GM12891 (cell line): ENCODE measurements at places on chromosomes 11 and 22.
A peak's percentile ranks its signal among the peaks of the same experiment; 100 is the strongest.

DNA sequence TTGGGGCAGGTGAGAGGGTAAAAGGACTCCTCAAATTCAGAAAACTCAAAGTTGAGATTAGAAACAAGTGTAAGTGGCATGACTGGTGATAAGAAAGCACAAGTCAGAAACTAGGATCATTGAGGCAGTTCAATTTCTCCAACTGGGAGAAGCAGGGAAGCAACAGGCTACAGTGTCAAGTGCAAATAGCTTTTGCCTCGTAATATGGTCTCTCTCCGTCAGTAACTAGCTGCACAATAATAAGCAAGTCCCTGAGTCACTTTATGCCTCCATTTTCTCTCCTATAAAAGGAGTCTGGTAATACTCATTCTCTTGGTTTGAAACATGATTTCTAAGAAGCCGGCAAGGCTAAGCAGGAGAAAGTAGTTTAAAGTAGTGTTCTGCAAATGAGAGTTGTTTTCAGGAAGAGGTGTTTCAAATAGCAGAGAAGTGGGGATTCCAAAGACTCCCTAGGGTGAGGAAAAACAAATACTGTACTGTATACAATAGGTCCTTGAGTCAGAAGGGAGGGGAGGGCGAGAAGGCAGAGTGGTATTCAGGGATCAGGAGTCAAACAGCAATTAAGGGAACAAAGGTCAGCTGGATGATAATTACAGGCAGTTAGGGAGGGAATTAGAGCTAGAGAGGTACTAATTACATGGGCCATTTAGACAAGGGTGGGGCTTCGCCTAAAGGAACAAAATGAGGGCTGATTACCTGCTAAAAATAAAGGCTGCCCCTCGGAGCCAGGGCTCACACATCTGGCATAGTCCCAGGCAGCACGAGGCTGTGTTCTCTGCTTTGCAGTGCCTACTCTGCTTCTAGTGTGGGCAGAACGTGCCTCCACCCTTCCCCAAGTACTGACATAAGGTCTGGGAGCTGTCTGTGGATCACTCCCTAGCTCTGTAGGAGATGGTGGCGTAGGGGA lies 96.0 kb upstream of the BDNF start:
- DNase-seq, result no peak

- DNase-seq, result no peak
Observed at GRCh38 chr22:36102995-36103394, 57.6 kb downstream of the APOL3 start.

- DNase-seq, result peak; percentile 26
Observed at GRCh38 chr11:83061883-83062282, 9.8 kb downstream of the RAB30 start.

DNA sequence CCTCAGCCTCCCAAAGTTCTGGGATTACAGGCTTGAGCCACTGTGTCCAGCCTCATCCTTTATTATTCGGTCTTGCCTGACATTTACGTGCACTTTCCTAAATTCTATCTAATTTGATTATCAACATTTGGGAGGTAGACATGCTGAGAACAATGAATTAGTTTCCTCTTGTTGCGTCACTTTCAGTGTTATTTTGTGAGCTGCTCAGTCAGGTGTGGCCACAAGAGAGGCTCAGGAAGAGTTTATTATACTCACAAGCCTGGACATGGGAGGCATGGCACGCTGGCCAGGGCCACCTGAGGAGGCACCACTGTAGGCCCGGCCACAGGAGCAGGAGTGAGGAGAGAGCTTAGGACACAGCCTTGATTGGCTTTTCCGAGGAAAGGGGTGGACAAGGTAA lies 59.7 kb upstream of the RBFOX2 start:
- DNase-seq, result no peak

DNA sequence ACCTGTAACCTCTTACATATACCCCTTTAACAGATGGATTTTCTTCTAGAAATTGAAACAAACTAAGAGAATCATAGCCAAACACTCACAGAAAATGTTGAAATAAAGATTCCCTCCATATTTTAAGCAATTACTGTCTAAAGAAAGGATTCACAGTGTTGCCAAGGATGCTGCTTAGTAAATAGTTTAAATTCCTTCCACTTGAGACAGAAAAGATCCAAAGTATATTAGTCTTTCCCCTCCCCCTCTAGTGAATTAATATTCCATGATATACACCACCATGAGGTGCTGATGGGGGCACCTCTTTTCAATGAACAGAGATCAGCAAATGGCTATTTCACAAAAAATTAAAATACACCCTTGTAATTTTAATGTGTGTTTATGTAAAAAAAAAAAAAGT lies 186.8 kb downstream of the SOX6 start:
- no peak for DNase-seq

DNA sequence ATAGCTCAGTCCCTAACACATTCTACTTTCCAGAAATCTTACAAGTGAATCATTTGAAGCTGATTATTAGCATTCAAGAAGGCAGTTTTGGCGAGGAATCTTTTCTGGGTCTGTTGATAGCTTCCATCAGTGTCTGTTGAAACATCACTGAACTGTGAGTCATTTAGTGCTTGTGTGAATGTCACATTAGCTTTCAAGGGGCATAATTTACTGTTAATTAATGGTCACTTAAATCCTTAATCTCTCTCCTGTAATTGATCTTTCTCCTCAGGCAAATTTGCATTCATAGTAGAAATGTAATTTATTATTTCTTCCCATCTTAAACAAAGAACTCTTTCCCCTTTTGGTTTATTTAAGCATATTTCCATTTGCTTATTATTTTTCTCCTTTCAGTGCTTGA lies 2.6 kb downstream of the HTR3B start:
- DNase-seq, result no peak

- DNase-seq, result no peak
Observed at GRCh38 chr11:19604679-19605375, 107.8 kb upstream of the NAV2 start.

DNA sequence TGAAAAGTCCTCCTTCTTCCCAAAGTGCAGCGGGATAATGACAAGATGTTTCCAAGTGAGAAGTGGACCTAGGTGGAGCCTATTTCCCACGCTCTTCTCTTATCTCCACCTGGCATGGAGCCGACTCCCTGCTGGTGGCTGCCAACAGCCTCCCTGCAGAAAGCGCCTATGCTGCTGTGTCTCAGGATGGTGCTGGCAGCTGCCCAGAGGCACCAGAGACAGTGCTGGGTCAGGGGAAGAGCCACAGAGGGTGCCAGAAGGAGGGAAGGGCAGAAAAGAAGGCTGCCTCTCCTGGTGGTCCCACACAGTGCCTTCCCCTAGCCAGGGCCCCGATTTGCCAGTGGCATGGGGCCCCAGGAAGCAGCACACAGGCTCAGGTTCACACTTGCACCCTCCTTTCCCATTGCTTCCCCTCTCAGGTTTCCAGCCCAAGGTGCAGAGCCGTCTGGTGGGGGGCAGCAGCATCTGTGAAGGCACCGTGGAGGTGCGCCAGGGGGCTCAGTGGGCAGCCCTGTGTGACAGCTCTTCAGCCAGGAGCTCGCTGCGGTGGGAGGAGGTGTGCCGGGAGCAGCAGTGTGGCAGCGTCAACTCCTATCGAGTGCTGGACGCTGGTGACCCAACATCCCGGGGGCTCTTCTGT lies 19.0 kb downstream of the CD5 start:
- no peak for DNase-seq

DNA sequence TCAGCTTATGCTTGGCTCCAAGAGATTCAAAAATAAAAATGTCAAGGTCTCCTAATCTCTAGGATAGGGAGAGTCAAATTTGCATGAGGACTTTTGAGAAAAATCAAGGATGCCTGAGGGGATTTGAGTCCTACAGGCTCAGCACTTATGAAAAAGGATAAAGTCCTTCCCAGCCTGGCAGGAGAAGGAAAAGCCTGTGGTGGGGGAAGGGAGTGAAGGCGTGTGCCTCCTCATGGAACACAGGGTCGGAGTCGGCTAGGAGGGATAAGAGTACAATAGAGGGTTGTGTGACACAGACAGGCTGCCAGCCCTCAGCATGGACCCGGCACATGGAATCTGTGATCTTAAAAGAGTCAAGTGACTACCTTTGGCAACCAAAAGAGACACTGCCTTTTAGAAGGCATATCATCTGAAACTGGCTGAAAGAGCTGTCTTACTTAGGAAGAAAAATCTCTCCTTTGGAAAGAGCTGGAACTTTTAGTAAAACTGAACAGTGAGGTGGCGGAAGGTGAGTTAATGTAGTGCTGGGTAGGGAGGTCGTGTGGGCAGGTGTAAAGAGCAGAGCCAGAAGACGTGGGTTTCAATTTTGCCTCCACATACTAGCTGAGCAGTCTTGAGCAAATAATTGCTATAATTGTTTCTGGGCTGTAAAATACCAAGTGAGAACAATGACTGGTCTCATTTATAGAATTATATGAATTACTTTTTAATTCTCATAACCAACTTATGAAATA lies 58.8 kb upstream of the RDX start:
- DNase-seq, result no peak

- no peak for DNase-seq
Observed at GRCh38 chr11:2945031-2945756, 16.0 kb upstream of the PHLDA2 start.

DNA sequence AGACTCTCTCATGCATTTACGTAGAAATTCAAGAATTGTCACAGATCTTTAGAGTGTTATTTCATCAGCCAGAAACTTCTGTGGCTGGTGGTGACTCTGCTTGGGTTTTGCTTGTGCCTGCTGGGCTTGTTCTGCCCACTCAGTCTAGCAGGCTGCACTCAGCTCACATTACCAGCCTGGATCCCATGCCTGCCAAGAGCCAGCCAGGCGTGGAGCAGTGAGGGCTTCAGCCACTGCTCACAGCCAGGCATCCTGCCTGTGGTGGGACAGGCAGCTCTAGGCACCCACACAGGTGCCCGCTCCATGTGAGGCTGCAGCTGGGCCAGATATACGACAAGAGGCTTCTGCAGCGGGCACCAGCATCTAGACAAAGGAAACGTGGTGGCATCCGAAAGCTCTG lies 1213.3 kb upstream of the RAG2 start:
- DNase-seq, result no peak

DNA sequence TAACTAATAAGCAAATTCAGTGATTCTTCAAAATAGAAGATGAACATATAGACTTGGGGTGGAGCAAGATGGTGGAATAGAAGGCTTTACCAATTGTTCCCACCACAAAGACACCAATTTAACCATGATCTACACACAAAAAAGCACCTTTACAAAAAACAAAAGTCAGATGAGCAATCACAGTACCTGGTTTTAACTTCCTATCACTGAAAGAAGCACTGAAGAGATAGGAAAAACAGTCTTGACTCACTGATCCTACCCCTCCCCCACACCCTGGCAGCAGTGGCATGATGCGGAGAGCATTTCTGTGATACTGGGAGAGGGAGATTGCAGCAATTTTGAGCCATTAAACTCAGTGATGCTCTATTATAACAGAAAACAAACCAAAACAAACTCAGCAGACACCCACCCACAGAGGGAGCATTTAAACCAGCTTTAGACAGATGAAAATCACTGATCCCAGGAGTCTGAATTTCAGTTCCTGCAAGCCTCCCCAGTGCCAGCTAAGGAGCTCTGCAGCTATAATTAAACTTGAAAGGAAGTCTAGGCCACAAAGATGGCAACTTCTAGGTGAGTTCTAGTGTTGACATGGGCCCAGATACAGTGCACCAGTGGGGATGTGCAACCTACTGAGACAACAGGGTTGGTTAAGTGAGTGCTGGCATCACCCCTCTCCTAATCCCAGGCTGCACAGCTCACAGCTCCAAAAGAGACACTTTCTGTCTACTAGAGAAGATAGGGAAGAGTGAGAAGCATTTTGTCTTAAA lies 161.8 kb upstream of the GRIA4 start:
- no peak for DNase-seq

- DNase-seq, result peak; percentile 45
Observed at GRCh38 chr11:120929664-120930154, 94.2 kb upstream of the TBCEL start.

DNA sequence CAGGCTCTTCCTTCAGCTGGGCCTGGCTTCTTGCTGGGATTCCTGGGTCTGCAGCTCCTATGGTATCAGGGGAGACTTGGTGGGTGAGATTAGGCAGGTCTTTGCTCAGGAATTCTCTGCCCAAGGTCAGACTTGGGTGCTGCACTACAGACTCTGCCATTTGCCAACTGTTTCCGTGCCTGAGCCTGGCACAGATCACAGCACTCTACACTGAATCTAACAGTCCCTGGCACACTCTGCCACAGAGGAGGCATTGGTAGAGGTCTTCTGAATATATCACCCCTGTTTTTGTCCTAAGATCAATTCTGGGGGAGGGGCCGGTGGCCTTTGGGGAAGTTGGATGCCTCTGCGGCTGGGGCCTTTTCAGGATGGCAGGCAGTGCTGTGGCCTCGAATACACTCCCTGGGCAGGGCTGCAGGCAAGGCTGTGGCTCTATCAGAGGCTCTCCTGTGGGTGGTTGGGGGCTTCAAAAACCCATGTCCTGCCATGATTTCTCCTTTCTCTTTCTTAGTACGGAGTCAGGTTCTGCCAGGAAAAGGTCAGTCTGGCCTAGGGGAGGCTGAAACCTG lies 115.0 kb upstream of the NARS2 start:
- no peak for DNase-seq

GRCh38 chr11:115518983-115519628 lies 14.9 kb upstream of the CADM1 start:
- no peak for DNase-seq

GRCh38 chr11:132973686-132974085 lies 558.6 kb downstream of the OPCML start:
- DNase-seq, result no peak

- no peak for DNase-seq
Observed at GRCh38 chr22:33588860-33589259, 331.4 kb downstream of the LARGE1 start.

GRCh38 chr11:9823439-9823838 lies 159.6 kb downstream of the SWAP70 start:
- DNase-seq, result no peak
